ENCODE measurements at places on chromosomes 6 and 20.

DNA sequence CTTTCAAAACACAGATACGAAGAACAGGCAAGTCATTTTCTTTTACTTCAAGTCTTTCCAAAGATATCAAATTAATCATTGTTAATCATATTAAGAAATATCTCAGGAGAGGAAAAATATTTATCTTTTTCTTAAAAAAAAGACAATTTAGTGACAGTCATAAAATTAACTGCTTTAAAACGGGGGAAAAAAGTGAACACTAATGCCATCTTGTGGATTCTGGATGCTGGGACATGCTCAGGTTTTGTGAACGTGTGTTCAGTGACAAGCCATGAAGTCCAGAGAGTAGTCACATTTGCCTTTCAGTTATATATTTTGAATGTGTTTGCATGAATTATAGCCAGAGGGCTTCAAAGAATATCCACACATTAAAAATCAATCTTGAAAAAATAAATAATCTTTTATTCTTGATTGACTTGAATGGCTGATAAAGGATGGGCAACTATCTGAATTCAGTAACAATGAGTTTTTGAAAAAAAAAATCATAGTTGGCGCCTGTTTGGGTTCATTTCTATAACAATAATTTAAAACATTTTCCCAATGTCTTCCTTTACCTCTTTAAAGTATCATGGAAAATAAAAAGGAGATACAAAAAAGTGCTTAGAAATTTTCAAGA lies 74.7 kb upstream of the NOX3 start:
- DNase-seq = no peak

- DNase-seq = no peak
Measured at GRCh38 chr6:46967826-46968349, 46.1 kb upstream of the ADGRF5 start.

DNA sequence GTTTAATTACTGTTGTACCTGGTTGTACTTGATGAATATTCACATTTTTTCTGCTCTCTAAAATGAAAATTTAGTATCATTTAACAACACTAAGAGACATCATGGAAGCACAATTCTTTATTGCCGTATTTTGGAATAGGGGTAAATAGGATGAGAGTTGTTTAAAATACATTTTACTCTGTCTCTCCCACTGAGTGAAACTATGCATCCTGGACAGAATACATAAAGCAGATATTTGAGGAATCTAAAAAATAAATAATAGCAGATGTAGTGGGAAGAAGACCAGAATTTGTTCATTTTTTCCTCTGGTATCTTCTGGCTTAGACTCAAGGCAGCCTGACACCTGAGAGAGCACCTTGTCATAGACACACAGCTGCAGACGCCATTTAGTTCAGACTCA lies 119.1 kb upstream of the AHI1 start:
- DNase-seq = no peak

DNA sequence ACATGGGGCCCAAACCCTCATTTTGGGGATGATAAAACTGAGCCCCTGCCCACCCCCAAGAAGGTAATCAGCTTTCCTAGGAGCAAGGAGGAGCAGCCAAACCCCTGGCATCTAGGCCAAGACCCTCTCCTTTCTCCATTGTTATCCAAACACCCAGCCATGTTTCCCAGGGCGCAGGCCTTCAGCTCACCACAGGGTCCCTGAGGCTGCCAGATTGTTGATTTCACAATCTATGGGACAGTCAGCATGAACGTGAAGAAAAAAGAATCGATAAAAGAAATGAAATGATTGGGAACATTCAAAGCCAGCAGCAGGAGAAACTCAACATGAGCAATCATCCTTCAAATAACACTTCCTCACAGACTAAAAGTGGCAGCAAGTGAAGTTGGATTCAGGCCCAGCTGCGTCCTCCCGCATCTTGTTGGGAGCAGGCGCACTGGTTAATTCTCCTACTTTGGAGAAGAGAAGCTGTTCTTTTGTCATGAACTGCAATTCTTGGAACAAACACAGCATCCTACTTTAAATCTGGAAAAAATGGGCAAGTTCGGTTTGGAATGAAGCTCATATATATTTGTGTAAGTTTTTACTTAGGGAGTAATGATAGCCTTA lies 241.8 kb upstream of the PRDM1 start:
- no peak for DNase-seq

- DNase-seq = no peak
Measured at GRCh38 chr6:7154341-7155139, 46.8 kb downstream of the RREB1 start.

DNA sequence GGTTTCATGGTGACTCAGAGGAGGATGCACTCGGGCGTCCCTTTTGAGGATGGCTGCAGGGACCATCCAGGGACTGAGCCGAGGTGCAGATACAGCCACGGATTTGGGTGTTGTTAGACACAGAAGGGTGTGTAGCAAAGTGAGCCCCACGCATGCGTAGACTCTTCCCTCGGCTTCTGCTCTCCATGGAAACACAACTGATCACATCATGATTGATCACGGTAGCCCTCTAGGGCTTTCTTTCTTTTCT lies 606 bp upstream of the ULBP1 start:
- DNase-seq = peak; percentile 66

DNA sequence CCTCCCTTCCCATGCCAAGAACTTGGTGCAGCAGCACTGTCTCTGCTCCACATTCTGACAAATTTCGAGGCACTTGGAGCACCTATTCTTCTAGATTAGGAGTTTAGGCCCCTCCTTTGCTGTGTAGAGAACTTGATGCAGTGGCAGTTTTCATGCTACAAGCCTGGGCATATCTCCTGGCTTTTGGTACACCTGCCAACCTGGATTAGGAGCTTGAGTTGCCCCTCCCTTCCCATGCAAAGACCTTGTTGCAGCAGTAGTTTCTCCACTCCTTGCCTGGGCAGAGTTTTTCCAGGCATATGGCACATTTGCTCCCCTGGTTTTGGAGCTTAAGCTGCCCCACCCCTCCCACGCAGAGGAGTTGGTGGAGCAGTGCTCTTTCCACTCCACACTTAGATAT lies 956.1 kb downstream of the EYS start:
- DNase-seq = no peak

GRCh38 chr6:167731731-167732422 lies 94.8 kb upstream of the AFDN start:
- no peak for DNase-seq

DNA sequence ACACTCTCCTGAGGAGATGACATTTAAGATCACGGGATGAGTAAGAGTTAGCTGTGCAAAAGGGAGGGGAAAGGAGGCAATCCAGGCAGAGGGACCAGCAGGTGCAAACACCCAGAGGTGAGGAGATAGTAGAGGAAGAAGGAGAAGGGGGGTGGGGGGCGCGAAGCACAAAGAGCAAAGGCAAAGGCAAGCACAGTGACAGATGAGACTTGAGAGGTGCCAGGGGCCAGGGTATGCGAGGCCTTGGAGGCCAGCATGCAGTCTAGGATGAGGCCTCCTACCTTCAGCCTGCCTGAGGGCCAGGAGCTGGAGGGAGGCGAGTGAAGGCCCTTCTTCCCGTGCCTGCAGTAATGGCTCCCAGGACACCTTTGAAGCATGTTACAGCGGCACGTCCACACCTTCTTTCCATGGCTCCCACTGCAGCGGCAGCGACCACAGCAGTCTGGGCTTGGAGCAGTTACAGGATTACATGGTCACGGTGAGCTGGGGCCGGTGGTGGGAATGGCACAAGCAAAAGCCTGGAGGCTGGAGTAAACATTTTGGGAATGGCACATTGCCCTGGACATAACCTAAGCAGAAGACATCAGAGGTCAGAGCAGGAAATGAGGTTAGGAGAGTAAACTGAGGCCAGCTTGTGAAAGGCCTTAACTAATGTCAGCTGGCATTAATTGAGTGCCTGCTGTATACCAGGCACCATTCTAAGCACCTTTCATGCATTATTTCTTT lies 18.6 kb downstream of the CCM2L start:
- no peak for DNase-seq

DNA sequence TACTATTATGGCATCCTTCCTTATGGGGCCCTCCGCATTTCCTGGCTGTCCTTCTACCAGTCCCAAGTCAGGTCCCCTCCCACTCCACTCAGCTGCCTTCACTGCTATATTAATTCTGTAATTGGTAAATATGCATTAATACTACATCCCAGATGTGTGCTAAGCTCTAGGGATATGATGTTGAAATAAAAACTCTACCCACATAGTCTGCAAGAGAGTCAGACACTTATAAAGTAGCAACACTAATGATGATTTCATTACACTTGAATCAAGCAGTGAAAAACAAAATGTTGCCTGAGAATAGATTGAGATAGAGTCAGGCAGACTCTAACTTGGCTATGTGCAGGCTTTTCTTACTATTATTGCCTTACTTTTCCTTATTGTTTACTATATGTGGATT lies 62.4 kb downstream of the AIG1 start:
- no peak for DNase-seq

GRCh38 chr6:4936681-4937041 lies 67.2 kb downstream of the RPP40 start:
- DNase-seq = no peak

Data from D721Med (cell line).